ENCODE measurements at places on chromosomes 11 and 22.

DNA sequence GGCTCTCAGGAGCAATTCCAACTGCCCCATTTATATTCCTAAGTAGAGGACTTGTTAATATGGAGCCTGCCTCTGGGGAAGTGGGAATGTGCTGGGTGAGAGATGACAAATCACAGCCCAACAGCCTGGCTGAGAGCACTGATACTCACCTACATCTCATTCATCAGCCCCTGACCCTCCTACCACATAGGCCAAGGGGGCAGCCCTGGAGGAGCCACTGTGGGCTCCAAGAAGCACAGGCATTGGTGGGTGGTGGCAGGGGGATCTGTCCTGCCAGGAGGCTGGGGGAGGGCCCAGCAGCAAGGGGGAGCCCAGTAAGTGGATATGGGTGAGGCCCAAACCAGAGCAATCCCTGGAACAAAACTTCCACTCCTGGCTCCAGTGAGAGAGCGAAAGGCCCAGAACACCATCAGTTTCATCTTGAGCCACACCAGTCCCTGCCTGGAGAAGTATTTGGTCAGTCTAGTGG, 79.7 kb downstream of the BUD13 start:
- DNase-seq, result no peak

- no peak for DNase-seq
These were observed 31.5 kb downstream of the ZBTB16 start for GRCh38 chr11:114090976-114091375.

DNA sequence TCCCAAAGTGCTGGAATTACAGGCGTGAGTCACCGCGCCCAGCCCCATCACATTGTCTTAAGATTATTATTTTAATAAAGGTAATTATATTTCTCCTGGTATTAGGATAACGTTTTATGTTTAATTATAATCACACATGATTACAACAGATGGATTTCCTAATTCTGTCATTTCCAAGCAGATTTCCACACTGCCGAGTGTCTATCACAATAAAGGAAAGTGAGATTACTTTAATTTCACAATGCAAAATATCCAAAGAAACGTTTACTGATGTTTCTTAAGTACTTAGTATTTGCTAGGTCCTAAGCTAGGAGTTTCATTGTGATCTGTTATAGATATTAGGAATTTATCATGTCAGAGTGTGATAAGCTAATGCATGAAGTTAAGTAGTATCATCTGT, 203.5 kb upstream of the CTSC start:
- no peak for DNase-seq

DNA sequence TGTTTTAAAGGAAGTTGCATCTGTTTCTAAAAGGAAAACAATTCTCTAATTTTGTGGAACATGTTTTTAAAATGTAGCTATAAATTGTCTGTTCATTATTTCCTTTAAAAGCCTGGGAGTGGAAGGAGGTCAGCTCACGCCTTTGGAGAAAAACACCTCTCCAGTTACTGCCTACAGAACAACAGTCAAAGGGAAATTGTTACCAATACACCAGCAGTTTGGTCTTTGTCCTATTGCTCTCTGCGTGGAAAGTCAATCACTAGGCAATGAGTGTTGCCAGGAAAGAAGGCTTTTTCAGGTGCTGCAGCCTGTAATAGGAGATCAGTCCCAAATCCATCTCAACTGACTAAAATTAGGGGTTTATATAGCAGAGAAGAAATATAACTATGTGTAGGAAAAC, 22.2 kb downstream of the SVIP start:
- no peak for DNase-seq

DNA sequence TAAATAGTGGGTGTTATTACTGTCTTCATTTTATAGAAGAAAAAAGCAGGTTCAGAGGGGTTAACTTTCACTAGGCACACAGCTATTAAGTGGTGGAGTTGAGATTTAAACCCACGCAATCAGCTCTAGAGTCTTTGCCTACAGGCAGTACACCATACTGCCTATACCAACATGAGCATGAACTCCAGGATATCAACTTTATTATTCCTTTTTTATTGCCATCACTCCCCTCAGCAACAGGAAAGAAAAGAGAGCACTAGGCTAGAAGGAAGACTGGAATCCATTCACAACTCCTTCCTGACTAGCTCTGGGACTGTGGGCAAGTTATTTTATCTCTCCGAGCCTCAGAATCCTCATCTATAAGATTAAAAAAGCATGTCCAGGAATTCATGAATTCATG, 58.7 kb upstream of the FSHB start:
- no peak for DNase-seq

Measured in activated naive CD4-positive, alpha-beta T cell (primary cell).